ENCODE measurements at places on chromosomes 3 and 15. TPM values are rescaled to one million over a fixed set of nuclear protein-coding genes. Genes with fewer than 3 reads are reported as not detected.

The ADAMTS7 gene
- 13.9 TPM for total RNA-seq

The GPR87 gene
- not detected for total RNA-seq

The CYP1A2 gene
- total RNA-seq: not detected

The NR1D2 gene
- total RNA-seq: 27.4 TPM

GRCh38 chr15:68704496-68705021 lies 116.1 kb downstream of the ANP32A start:
- DNase-seq: peak; percentile 71

DNA sequence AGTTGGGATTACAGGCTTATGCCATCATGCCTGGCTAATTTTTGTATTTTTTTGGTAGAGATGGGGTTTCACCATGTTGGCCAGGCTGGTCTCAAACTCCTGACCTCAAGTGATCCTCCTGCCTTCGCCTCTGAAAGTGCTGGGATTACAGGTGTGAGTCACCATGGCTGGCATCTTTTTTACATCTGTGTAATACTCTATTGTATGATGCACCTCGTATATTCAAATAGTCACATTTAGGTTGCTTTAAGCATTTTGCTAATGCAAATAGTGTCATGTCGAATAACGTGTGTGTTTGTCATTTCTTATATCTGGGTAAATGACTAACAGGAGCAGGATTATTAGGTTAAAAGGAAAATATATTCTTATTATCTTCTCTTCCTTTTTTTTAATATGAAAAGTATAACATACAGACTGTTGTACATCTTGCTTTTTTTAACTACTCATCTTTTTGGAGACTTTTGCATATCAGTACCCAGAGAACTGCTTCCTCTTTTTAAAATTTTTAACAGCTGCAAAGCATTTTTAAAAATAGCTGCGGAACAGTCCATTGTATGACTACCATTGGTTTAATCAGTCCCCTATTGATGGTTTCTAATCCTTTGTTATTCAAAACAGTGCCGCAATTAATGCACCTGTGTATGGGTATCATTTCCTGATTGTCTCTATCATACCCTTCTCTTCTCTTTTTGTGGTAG lies 13.4 kb downstream of the SCAMP5 start:
- DNase-seq: no peak

- no peak for DNase-seq
Observed at GRCh38 chr15:48458876-48459275, 127.6 kb downstream of the DUT start.

GRCh38 chr15:56371495-56372147 lies 6.4 kb downstream of the TEX9 start:
- no peak for DNase-seq

- no peak for DNase-seq
Observed at GRCh38 chr15:26724381-26725150, 48.3 kb downstream of the GABRB3 start.

- DNase-seq: no peak
Observed at GRCh38 chr3:19938295-19938627, 4.2 kb upstream of the EFHB start.

GRCh38 chr3:138434276-138434874 lies at the start of gene ESYT3:
Gene ESYT3 (plus strand): TSS chr3:138434616. CDS start chr3:138434799, 183 bp downstream.
- peak; percentile 56 for DNase-seq

DNA sequence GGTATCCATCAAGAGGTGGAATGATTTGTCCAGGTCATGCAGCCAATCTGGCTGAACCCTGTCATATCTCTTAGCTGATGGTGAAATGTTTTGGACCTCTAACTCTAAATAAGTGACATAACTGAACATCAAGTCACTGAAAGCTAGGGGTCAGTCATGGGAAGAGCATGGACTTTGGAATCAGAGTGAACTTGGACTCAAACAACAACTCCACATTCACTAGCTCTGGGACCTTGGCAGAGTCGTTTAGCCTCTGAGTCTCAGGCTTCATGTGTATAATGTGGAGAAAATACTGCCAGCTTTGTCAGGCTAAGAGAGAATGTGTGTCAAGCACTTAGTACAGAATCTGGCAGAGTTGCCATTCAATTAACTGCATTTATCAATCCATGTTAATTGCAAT lies 557.8 kb upstream of the CFAP20DC start:
- DNase-seq: no peak

- no peak for DNase-seq
Observed at GRCh38 chr3:56421205-56421604, 47.1 kb downstream of the ERC2 start.

DNA sequence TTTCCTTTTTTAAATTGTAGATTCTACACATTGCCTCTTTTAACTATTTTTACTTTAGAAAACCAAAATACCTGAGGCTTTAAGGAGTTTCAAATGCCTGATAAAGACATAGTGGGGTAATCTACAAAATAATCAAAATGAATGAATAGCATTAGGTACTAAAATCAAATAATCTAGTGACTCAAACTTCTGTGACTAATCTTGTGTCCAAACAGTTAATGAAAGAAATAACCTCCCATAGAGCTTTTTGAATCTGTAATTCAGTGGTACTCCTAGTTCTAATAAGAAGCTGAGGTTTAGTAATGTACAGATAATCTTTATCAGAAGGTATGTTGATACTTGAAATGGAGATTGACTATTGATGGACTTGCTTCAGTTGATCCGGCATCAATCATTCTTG lies 53.0 kb downstream of the DTWD1 start:
- DNase-seq: no peak

- no peak for DNase-seq
Observed at GRCh38 chr15:71472566-71472965, 337.8 kb upstream of the NR2E3 start.

DNA sequence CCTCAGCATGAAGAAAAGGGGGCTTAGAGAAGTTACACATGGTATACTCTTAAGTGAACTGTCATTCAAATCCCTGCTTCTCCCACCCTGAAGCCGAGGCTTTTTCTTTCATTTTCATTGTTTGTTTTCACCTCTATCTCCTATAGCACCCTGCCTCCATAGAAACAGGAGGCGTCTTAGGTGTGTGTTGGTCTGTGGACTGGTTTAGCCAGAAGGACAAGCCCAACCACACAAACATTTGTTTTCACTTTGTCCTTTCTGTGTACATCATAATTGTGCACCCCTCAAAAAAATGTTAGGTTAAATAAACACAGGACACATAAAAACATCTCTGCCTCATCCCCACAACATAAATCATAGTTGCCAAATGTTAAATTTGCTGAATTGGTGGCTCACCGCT lies 73.3 kb upstream of the UBE2E2 start:
- DNase-seq: no peak
